Upper lobe of left lung (tissue), 6 donors: ENCODE measurements at places on chromosomes 11 and 22. TPM values are rescaled to one million over a fixed set of nuclear protein-coding genes. Genes with fewer than 3 reads are reported as not detected.

DNA sequence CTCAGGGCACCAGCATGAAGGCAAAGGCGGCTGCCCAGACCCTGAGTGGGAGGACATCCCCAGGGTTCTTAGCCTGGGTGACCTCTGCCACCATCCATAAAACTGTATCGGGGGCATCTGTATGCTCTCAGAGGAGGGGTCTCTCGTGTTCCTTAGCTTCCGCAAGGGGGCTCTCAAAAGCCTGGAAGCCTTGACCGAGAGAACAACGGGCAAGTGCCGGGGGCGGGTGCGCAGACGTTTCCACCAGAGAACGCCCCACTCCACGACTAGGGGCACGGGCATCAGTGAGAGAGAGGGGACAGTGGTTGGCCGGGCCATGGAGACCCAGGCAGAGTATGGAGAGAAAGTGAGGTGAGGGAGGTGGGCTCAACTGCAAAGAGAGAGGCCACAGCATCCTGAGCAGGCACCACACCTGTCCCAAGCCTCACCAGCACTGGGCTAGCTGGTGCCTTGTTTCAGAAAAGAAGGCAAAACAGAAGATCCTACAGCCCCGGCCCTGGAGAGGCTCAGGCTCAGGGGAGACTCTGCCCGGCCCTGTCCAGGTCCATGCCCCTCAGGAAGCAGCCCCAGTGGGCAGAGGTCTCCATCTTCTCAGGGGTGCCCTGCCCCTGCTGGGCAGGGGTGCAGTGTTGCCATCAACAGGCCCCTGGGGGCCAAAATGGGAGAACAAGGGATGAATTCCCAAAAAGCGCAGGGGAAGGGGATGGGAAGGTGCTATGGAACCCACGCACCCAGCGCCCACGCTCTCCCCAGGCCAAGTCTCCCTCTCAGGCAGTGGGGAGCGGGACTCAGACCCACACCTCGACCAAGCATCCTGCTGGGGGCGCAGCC lies 5.9 kb downstream of the TSPAN32 start:
- no peaks in the 10 kb centered on the region for H3K27me3 ChIP-seq
- H3K4me3 ChIP-seq: no peak overlapping the region
- H3K4me1 ChIP-seq: peaks cover 49% of the 10 kb centered on the region
- no peak for DNase-seq
- H3K27ac ChIP-seq: peak overlapping the region; percentile 80

DNA sequence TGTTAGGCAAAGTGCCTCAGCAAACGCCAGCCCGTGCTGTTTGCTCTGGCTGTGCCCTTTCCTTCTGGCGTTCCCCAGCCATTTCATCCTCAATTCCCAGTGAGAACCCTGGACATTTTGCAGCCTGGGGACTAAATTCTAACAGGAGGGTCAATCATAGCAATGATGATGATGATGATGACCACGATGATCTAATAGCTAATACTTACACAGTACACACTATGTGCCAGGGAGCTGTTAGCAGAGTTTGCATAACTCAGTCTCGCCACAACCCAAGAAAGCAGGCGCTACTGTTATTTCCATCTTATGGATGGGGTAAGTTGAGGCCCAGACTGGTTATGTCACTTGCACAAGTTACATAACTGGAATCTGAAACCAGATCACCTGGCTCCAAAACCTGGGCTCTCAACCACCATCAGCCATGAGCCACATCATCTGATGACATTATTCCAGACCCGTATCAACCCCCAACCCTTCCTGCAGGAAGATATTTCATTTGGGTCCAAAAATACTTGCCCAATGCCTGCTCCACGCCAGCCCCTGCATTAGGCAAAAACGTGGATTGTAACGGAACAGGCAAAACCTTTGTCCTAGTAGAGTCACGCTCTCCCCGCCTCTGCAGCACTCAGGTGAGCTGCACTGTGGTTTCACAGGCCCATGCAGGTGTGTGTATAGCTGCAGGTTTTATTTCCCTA lies 132.6 kb upstream of the SERPIND1 start:
- no peaks in the 10 kb centered on the region for H3K36me3 ChIP-seq
- H3K27ac ChIP-seq: no peak overlapping the region
- no peaks in the 10 kb centered on the region for H3K27me3 ChIP-seq
- no peak overlapping the region for H3K4me3 ChIP-seq
- no peaks in the 10 kb centered on the region for H3K4me1 ChIP-seq
- DNase-seq: no peak

DNA sequence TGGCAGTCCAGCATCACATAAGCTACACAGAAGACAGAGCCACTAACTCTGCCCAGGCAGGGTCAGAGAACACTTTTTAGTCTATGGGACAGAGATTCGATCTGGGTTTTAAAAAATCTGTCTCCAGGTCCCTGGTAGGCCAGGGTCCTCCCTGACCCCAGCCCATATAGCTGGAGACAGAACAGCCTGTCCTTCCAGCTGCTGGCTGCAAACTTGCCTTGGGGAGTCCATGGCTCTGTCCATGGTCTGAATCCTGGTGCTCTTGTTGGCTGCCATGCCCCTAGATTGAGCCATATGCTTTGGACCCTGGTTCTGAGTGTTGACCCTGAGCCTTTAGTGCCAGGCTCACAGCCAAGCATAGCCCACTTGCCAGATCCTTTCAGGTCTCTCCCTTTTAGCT lies 13.3 kb upstream of the LIPT2 start:
- no peak overlapping the region for H3K4me3 ChIP-seq
- H3K4me1 ChIP-seq: no peaks in the 10 kb centered on the region
- no peaks in the 10 kb centered on the region for H3K36me3 ChIP-seq

GRCh38 chr11:34595391-34595790 lies 25.5 kb upstream of the EHF start:
- no peaks in the 10 kb centered on the region for H3K27me3 ChIP-seq
- H3K4me3 ChIP-seq: no peak overlapping the region
- no peak for DNase-seq
- no peak overlapping the region for H3K27ac ChIP-seq

The TNNT3 gene
- total RNA-seq: 6.1 TPM

DNA sequence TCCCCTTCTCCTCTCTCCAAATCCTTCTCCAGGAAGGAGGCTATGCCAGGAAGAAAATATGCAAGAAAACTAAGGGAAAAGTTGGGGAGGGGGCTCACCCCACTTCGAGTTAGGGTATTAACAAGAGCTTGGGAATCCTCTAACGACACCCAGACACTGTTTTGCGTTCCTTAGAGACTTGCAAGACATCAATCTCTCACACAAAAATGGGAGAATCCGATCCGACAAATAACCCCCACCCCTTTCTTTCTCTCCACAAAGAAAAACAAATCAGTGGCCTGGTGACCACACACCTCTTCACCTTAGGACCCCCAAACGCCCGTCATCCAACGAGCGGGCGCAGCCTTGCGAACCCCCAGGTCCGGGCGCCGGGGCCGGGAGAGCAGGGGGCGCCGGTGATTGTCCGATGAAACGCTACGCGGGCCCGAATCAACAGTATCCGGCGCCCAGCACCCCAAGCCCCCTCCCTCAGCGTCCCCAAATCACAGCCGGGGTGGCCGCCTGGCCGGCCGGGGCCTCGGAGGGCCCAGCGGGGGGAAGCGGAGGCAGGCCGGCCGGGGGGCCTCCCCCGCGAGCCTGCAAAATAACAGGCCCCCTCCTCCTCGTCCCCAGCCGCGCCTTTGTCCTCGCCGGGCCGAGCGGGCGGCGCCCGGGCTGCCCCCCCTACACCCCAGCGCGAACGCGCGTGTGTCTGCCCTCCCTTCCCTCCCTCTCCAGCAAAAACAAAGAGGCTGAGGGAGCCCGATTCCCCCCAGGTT lies 690 bp downstream of the CSNK1E start:
- peak overlapping the region; percentile 66 for H3K4me3 ChIP-seq
- DNase-seq: peak; percentile 55
- H3K4me1 ChIP-seq: peaks cover 53% of the 10 kb centered on the region
- H3K27ac ChIP-seq: peak overlapping the region; percentile 94

The RRP8 gene
- 13.4 TPM for total RNA-seq

- no peaks in the 10 kb centered on the region for H3K27me3 ChIP-seq
- DNase-seq: peak; percentile 60
- peaks cover 9% of the 10 kb centered on the region for H3K4me1 ChIP-seq
Measured at GRCh38 chr11:19664886-19665548, 47.6 kb upstream of the NAV2 start.

The MTFP1 gene
- total RNA-seq: 11.5 TPM

- no peaks in the 10 kb centered on the region for H3K4me1 ChIP-seq
- H3K4me3 ChIP-seq: no peak overlapping the region
- H3K36me3 ChIP-seq: no peaks in the 10 kb centered on the region
- no peak overlapping the region for H3K27ac ChIP-seq
- H3K27me3 ChIP-seq: no peaks in the 10 kb centered on the region
Measured at GRCh38 chr11:4551346-4551979, 6.5 kb downstream of the OR52M1 start.

DNA sequence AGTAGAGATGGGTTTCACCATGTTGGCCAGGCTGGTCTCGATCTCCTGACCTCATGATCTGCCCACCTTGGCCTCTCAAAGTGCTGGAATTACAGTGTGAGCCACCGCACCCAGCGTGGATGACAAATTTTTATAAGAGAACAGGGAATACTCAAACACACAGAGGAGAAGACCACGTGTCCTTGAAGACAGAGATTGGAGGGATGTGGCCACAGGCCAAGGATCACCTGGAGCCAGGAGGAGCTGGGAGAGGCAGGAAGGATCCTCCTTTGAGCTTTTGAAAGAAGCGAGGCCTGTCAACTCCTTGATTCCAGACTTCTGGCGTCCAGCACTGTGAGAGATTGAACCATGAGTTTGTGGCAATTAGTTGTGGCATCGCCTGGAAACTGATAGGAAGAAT lies 1049.5 kb downstream of the TBC1D22A start:
- H3K27ac ChIP-seq: no peak overlapping the region
- no peaks in the 10 kb centered on the region for H3K27me3 ChIP-seq
- no peak overlapping the region for H3K4me3 ChIP-seq
- no peaks in the 10 kb centered on the region for H3K36me3 ChIP-seq
- DNase-seq: no peak
